ENCODE measurements at places on chromosomes 13 and 19.

- DNase-seq: no peak
These were observed 15.8 kb downstream of the DEDD2 start for GRCh38 chr19:42201489-42202289.

DNA sequence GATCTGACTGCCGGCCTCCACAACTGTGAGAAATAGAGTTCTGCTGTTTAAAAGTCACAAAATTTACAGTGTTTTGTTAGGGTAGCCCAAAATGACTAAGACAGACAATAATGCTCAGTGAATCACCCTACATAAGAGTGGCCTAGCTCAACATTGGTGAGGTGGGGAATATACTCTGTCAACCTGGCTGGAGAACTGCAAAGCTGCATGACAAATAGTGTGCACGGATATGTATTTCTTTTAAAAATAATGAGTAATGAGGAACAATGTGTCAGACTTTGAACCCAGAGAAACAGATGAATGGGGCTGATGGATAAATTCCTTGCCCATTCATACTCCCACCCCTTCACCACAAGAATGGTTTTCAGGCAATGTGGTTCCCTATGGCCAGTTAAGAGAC is 372.4 kb downstream of the SUCLA2 start:
- DNase-seq: no peak

DNA sequence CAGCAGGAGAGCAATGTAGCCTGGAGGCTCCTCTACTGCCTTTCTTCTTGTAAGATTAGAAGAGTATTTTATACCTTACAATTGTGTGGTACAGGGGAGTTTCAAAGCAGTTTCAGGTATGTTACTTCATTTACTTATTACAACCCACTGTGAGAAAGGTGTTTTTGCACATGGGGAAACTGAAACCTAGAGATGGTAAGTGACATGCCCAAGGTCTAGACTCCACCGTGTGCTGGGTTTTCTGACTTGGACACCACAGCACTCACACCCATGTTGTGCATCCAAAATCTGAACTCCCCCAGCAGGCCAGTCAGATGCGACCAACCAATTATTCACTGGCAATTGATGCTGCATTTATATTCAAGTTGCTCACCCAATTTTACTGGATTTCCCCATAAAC is 22.8 kb downstream of the ERICH6B start:
- no peak for DNase-seq

GRCh38 chr13:102650444-102650843 is 44.4 kb downstream of the METTL21C start:
- DNase-seq: no peak

DNA sequence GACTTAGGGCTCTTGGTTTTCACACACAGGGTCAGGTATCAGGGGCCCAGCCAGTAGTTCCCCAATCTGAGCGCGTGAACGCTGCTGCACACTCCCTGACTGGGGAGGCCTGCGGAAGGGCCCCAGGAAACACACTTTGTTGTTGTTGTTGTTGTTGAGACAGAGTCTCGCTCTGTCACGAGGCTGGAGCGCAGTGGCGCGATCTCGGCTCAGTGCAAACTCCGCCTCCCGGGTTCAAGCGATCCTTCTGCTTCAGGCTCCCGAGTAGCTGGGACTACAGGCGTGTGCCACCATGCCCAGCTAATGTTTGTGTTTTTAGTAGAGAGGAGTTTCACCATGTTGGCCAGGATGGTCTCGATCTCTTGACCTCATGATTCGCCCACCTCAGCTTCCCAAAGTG is 190.4 kb upstream of the GPR12 start:
- DNase-seq: no peak

DNA sequence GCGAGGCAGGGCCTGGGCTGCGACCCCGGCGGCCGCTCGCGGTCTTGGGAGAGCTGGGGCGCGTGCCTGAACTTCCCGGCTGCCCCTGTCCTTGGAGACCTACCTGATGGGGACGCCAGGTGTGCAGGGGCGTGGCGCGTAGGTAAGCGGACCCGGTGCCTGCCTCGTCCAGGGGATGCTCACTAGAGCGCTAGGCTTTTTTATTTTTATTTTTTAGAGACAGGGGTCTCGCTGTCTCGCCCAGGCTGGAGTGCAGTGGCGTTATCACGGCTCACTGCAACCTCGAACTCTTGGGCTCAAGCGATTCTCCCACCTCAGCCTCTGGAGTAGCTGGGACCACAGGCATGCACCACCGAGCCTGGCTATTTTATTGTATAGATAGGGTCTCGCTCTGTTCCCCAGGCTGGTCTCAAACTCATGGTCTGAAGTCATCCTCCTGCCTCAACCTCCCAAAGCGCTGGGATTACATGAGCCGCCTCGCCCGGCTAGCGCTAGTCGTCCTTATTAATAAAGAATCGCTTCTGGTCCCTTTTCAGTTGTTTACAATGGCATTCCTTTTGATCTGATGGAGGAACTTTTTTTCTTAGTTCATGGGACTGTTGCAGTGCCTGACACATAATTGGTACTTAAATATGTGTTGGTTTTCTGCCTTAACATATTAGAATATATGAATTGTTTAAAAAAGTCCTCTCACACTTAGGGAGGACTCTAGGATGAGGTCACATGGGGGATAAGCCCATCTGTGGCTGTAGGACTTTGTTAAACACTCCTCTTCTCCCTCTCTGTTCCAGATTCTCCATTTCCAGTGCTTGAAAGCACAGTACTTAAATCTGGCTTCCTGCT is 812 bp downstream of the DPY19L3 start:
- DNase-seq: no peak

GRCh38 chr19:55461974-55462626 is 658 bp upstream of the ISOC2 start:
- DNase-seq: no peak

GRCh38 chr13:52319876-52320275 is 86.1 kb downstream of the THSD1 start:
- no peak for DNase-seq

DNA sequence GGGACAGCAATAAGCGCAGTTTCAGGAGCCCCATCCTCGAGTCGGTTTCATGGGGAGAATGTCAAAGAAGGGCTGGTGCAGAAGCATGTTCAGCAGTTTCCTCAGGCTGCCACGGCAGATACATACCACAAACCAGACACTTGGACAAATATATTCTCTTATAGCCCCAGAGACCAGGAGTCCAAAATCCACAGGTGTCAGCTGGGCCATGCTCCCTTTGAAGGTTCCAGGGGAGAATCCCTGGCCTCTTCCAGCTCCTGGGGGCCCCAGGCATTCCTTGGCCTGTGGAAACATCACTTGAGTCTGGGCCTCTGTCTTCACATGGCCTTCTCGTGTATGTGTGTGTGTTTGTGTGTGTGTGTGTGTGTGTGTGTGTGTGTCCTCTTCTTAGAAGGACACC is 164.1 kb downstream of the UQCRFS1 start:
- no peak for DNase-seq

- DNase-seq: no peak
These were observed 62.4 kb downstream of the MPHOSPH8 start for GRCh38 chr13:19695829-19696228.

DNA sequence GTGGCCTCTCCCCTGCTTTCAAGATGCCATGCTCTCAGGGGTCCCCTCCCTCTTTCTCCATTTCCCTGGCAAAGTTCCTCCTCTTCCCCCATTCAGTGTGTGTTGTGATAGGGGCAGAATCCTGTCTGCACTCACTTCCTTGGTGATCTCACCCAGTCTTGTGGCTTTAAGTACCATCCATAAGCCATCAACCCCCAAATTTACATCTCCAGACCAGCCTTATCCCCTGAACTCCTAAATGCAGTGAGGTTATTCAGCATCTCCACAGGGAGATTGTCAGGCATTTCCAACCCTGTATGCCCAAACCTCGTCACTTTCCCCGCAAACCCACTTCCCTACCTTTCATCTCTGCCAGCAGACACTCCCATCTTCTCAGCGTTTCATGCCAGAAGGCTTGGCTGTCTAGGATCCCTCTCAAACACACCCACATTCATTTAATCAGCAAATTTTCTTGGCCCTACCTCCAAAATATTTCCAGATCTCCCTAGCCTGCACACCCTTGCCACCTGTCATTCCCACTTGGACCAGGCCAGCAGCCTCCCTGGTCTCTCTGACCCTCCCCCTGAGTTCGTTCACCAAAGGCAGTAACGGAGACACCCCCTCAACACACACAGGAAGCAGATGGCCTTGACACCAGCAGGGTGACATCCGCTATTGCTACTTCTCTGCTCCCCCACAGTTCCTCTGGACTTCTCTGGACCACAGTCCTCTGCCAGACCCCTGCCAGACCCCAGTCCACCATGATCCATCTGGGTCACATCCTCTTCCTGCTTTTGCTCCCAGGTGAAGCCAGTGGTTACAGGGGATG is at the start of gene HCST:
TSS of gene HCST (plus strand) at position 676 of the 808 bp plus-strand sequence. CDS start at position 741, 65 bp downstream.
- DNase-seq: no peak

DNA sequence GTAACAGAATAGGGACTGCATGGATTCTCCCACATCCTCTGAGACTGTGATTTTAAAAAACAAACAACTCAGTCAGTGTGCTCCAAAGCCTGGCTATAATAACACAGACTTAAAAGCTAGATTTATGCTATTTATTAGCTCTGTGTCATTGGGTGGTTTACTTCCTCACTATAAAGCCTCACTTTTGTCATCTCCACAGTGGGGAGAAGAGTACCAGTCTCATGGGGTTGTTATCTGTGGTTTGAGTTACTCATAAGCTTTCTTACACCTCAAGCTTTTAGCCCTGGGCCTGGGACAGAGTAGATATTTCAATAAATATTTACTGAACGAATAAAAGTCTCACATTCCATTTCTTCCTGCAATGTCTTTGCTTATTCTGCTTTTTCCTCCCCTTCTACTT is 5.3 kb downstream of the RNASEH2B start:
- no peak for DNase-seq

DNA sequence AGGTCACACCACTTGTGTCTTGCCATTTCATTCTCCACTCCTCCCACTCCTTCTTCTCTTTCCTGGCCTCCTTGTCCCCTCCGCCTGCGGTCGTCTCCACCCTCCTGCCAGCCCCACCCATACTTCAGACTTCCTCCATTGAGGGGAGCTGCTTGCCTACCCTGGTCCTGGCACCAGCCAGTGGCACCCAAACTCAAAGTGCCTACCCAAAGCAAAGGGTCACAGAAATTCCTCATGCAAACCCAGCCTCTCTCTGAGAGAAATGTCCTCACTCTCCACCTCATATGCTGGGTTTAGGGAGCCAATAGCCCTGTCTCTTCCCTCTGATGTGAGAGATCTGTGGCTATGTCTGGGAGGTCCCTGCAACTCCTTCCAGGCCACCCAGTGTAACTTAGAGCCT is 109.6 kb downstream of the TEX26 start:
- DNase-seq: no peak

DNA sequence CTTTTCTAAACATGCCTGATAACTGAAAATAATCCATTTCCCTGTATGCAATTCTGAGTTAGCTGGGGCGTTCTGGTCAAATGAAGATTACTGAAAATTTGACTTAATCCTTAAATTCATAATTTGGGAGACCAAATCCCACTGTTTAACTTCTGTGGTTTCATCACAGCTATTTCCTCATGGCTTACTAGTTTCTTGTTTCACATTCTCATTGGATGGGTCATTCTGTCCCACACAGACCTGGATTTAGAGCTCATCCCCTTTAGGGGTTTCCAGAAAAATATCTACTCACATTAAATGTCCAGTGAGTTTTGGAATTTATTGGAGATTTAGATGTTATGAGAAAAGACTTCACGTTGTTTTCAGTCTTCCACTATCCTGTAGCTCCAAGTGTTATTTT is 709.3 kb upstream of the KLHL1 start:
- DNase-seq: no peak

GRCh38 chr19:43784241-43784980 is 3.6 kb upstream of the KCNN4 start:
- DNase-seq: no peak

DNA sequence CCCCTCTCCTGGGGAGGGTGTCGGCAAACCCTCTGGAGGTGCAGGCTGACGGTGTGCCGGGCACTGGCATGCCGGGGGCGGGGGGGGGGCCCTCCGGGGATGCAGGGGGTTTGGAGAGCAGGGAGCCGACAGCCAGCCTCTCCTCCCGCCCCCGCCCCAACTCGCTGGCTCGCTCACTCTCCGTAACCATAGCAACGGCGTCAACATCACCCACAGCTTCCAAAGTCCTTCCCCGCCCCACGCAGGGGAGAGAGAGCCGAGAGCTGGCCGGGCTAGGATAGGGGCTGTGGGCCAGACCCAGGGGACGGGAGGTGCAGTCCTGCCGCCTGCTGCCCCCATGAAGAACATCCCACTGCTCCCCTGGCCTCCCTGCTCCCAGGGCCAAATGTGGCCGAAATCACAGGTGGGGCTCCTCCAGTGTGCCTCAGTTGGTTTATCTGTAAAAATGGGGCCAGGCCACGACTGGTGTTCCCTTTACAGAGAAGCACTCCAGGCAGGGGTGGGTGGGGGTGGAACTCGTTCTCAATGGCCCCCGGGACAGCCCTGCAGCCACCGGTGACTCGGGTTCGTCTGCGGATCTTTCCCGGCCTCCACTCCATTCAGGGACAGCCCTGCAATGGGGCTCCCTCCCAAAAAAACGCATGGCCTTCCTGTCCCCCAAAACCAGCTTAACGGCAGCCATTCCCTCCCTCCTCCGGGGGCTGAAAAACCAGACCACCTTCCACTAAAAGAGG is 3.2 kb downstream of the KLF16 start:
- DNase-seq: peak; percentile 75

GRCh38 chr19:53704011-53704410 is 72.2 kb downstream of the DPRX start:
- no peak for DNase-seq

DNA sequence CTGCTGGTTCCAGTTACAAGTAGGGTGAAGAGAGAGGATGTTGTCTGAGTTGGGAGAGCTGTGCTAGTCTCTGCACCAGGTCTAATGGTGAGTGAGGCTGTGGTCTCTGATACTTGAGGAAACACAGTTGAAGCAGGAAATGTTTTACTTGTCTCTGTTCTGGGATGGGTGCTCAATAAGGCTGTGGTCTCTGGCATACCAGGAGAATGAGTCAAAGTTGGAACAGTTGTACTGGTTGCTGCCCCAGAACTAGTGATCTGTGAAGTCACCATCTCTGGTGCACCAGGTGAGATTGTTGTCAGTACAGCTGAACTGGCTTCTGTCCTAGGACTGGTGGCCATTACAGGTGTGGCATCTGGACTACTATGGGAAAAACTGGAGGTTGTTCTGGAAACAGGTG is 74.7 kb downstream of the MUC16 start:
- DNase-seq: no peak

DNA sequence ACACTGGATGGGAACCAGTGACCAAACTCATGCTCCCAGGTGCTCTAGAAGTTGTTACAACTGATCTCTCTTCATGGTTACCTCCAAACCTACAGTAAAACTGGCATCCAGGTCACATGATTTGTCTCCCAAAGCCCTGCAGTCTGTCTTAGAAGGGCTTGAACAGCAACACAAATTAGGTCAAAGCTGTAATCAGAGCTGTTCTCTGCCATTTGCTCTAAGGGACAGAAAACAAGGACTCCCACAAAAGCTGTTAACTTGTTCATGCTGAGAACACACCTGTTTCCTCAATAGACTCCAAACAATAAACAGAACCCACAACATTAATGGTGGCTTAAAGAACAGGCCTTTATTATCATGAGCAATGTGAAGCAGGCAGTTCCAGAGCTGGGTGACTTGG is 8.0 kb downstream of the ZNF671 start:
- DNase-seq: no peak

GRCh38 chr13:46604226-46604990 is 51.4 kb downstream of the LRCH1 start:
- DNase-seq: no peak

All from BE2C (cell line).